ENCODE measurements at places on chromosomes 1 and 21. TPM values are rescaled to one million over a fixed set of nuclear protein-coding genes. Genes with fewer than 3 reads are reported as not detected.

- DNase-seq = peak; percentile 26
These were observed 6.1 kb downstream of the SLC22A15 start for GRCh38 chr1:115982400-115982799.

Gene MYOG
- not detected for total RNA-seq

DNA sequence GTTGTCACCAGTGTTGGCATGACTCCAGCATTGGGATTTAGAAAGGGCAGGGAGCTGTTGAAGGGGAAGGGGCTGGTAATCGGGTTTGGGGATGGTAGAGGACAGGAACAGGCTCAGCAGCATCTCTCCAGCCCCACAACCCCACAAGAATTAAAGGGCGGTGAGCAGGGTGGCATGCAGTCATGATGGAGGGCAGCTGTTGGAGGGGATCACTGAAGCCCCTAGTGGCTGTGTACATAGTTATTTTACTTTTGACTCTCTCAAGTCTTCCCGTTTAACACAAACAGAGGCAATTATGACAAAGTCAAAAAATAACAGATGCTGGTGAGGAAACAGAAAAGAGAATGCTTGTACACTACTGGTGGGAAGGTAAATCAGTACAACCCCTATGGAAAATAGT, 213.8 kb downstream of the URB2 start:
- DNase-seq = no peak

DNA sequence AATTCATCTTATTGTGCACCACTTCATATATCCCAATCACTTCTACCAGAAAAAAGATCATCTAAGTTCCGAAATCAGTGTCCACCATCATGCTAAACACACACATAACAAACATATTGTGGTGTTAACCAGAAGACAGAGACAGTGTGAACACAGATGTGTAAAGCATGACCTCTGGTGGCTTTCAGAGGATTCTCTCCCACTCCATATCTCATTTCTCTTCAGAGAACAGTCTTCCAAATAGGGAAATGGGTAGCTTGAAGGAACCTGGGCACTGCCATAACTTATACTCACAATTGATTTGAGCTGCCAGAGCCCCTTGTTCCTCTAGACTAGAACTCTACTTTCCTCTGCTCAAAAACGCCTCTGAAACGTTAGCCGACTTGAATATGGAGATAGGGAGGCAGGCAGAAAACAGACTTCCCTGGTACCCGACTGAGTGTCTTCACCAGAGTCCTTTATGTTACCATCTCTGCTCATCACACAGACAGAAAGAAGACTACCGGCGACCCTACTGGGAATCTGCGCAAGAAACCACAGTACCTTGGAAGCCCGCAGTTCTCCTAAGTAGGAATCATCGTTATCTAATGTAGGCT, 1.8 kb upstream of the ELAPOR1 start:
- DNase-seq = peak; percentile 63

Gene GUCA2B
- not detected for total RNA-seq

DNA sequence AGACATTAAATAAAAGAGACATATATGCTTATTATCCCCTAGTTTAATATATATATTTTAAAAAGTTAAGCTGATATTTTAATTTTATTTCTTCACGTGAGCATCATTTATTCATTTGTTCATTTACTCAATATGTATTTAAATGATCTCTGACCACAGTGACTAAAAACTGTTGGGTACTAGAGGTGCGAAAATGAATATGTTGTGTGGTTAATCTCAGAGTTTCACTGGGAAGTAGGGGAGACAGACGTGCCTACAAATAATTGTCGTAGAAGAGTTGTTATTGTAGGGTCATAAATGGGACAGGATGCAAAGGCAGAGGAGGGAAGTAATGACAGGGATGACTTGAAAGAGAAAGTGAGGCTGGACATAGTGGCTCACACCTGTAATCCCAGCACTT, 213.0 kb upstream of the CACYBP start:
- no peak for DNase-seq

Gene GCSAML
- total RNA-seq = 16.4 TPM

GRCh38 chr1:201313086-201313485, 29.8 kb downstream of the PKP1 start:
- no peak for DNase-seq

DNA sequence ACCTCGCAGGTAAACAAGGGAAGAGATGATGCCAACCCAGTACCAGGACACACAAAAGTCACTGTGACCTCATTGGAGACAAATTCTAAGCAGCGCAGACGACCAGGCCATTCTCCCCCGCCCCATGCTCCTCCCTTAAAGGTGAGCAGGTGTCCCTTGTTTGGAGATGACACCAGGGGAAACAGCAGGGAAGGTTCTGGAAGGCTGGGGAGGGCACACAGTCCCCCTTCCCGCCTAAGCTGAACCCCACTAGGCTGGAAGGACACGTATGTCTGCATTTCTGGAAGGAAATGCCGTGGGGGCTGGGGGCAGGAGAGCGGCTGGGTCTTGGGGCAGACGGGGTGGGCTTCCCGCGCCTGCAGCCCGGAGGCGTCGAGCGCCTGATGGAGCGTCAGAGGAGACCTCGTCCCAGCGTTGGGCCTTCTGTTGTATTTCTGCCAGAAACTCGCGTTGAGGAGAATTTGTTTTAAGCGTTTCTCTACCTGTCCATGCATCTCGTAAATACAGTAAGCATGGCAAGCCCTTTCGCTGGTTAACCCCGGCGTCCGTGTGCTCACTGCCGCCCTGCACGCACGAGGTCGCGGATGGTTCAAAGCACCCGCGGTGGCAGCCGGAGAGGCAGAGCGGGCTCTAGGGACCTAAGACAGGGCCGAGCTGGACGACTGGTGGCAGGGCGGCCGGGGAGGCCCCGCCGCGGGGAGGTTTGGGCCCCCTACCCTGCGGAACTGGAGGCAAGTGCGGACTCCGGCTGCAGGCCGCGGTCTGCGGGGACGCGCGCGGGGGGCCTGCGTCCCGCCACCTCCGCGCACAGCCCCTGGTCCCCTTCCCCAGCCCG, 1.2 kb upstream of the LHX4 start:
- DNase-seq = no peak

DNA sequence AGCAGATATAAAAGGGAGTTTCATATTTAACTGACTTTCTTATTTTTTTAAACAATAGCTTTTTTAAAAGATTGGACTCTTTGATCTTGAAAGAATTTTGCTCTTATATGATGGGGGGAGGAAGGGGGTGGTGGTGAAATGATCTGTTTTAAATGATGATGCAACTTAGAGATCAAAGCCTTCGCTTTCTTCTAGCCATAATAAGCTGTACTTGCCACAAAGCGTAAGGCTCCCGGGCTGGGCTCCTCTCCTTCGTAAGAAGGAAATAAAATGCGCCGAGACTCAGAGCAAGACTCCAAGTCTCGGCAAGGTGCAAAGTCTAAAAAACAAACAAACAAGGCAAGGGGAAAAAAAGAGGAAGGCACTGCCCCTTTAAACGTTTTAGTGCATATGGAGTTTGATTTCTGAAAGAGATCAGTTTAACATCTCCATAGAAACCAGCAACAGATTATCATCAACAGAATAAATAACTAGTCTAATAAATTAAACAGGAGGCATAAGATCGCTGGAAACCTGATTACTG, 3.3 kb downstream of the CASZ1 start:
- no peak for DNase-seq

Gene TARS2
- 32.3 TPM for total RNA-seq

DNA sequence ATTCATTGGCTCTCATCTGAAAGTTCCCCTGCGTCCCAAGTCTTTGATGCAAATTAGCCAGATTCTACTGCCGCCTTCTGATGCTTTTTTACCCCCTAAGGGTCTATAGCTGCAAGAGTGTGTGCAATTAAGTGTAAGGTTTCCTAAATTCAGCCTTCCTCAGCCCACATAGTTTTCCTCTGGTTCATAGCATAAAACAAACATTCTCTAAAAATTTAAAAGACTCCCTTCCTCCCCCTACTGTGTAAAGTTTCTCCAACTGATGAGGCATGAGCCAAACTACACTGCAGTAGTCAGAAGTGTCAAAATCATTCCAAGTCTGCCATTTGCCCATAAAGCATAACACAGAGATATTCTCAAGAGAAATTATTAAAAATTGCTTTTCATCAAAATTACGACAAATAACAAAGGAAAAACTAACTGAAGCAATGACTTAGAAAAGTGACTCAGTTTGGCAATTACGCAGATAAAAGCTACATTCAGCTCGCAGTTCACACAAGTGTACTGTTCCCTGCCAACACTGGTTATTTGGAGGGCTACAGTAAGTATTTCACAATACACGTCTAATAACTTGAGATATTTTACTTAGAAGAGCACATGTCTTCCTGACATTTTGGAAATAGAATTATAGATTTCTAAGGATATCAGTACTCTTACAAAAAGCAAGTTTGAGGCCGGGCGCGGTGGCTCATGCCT, 15.4 kb downstream of the KCNH1 start:
- DNase-seq = no peak

Gene TMEM54
- total RNA-seq = under 0.01 TPM

Gene OR2T29
- not detected for total RNA-seq

DNA sequence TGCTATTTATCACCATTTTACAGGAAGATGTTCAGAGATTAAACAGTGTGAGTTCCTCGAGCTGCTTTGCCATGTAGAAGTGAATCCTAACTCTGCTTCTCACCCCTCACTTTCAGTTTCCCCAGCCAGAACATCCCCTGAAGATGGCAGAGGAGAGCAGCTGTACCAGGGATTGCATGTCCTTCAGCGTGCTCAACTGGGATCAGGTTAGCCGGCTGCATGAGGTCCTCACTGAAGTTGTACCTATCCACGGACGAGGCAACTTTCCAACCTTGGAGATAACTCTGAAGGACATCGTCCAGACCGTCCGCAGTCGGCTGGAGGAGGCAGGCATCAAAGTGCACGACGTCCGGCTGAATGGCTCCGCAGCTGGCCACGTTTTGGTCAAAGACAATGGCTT, 16.9 kb downstream of the TENT5C start:
- DNase-seq = no peak

Gene SERINC2
- 0.54 TPM for total RNA-seq

GRCh38 chr1:164950541-164950986, 391.6 kb downstream of the PBX1 start:
- peak; percentile 2 for DNase-seq

DNA sequence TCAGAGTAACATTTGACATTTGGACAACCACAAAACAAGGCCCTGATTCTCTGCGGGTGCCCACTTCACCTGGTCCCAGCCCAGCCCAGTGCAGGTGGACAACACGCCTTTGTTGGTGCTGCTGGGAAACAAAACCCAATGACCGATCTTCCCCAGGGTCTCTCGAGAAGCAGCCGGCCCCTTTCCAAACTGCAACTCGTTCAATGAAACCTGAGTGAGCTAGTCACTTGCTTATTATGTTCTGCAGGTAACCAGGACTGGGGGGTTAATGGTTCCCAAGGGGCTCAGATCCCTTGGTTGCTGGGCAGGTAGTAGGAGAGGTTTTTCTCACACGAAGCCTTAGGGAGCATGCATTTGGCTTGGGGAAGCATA, 42.9 kb downstream of the ABCG1 start:
- DNase-seq = no peak

GRCh38 chr1:208525417-208525816, 281.2 kb upstream of the PLXNA2 start:
- no peak for DNase-seq

DNA sequence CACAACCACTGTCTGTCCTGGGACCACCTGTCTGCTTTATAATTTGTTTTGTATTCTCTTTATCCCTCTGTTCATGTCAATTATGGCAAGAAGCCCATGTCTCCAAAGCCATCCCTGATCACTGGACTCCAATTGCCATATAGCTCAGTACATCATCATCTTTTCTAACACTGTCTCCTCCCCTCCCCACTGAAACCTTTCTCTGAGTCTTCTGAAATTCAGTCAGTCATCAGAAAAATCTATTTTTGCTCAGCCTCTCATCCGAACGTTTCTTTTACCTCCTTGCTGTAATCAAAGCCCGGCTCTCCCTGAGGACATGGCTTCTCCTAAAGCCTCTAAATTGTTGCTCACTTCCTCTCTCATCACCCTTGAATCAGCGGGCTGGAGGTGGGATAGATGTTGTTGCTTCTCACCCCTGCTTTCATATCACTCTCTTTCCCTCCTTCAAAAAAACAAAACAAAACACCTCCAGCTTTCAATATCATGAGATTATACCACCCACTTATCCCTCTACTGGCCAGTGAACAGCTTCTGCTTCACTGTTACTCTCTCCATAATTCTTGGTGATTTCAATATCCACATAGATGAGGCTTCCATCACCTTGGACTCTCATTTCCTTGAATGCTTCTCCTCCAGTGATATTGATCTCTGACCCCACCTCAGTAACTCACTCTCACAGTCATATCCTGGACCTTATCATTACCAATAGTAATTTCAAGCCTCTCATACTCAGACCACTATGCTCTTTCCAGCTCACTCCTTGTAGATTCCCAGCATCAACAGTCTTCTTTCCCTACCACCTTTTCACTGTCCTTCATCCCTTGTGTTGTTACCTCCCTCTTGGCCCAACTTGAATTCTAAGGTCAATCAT, 27.8 kb downstream of the RAB3B start:
- no peak for DNase-seq

Gene ZNF683
- total RNA-seq = 0.27 TPM

DNA sequence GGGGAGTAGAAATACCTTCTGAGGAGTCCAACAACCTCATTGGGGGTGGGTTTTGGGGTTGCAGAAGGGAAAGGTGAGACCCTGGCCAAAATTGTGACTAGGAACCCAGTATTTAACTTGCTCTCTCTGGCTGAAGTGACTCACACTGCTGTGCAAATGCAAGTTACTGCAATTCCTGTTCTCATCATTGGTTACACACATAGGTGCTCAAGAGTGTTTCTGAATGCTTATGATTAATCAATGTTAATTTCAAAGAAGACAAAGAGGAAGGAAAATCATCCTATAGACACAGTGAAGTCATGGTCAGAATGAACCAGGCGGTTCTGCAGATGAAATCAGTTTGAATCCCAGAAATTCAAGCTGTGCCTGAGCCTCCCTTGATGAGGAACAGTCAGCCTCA, 3.1 kb downstream of the ASCL5 start:
- DNase-seq = no peak

Gene GPR25
- total RNA-seq = under 0.01 TPM

DNA sequence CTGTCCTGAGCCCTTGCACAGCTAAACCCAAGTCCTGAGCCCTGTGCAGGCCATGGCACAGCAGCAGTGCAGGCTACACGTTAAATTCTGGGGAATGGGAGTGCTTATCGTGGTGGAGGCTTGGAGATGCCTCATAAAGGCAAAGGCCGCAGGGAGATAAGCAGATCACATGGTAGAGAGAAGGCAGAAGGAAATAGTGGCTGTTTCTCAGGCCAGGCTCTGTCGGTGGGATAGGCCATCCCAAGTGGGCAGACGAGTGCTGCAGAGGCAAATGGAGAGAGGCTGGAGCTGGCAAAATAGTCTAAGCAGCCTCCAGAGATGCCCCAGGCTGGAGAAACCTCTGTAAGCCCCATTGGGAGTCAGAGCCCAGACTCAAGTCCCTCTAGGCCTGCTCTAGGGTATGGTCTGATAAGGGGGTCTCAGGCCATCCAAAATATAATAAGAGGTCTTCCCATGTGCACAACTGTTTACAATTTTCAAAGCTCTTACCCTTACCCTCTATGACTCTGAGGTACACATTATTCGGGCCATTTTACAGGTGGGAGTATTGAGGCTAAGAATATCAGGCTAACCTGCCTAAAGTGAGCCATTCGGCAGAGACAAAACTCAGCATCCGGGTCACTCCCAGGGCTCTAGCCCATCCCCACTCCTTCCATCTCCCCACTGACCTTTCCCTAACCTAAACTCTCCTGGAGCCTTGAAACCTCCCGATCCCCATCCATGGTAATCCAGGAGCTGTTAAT, 79.6 kb downstream of the NKAIN1 start:
- no peak for DNase-seq
